Mesendoderm (in vitro differentiated cells): ENCODE measurements at places on chromosomes 2 and 18.

DNA sequence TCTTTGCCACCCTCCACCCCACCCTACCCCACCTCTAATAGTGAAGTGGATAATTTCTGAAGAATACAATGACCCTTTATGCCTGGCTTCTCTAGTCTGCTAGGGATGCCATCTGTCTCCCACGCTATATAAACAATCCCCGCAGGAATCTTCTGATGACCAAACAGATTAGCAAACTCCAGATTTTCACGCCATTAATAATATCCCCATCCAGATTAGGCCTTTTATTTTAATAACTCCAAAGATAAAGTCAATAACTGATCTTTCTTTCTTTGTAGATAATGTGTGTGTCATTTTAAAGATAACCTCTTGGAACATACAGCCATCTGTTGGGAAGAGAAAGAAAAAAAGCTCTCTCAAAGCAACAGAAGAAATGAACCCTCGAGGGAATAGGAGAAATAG lies 47.9 kb upstream of the CCDC150 start:
- peak; percentile 26 for DNase-seq
- peaks cover 21% of the 10 kb centered on the region for H3K4me1 ChIP-seq
- H3K4me3 ChIP-seq: no peak overlapping the region
- no peaks in the 10 kb centered on the region for H3K36me3 ChIP-seq

- no peaks in the 10 kb centered on the region for H3K27me3 ChIP-seq
- H3K4me1 ChIP-seq: no peaks in the 10 kb centered on the region
- no peak for DNase-seq
These were observed 321.0 kb downstream of the MEIS1 start for GRCh38 chr2:66755974-66756373.

DNA sequence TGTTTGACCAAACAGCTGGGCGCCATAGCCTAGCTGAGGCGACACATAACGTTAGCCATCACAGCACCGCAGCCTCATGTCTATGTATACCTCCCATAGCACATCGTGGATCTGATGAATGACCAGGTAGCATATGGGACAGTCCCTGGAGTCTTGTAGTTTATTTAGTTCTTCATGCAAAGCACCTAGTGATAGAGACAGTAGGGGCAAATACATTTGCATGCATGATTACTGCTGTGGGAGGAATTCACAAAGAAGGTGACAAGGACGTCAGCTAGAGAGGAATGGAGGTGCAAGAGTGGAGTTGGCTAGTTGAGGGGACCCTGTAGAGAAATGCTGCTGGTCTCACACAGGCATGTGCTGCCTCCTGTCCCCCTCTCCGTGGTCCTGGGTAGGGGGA lies 478.9 kb upstream of the HS6ST1 start:
- DNase-seq: no peak
- no peaks in the 10 kb centered on the region for H3K27me3 ChIP-seq
- no peaks in the 10 kb centered on the region for H3K36me3 ChIP-seq
- H3K27ac ChIP-seq: no peak overlapping the region
- no peak overlapping the region for H3K4me3 ChIP-seq

DNA sequence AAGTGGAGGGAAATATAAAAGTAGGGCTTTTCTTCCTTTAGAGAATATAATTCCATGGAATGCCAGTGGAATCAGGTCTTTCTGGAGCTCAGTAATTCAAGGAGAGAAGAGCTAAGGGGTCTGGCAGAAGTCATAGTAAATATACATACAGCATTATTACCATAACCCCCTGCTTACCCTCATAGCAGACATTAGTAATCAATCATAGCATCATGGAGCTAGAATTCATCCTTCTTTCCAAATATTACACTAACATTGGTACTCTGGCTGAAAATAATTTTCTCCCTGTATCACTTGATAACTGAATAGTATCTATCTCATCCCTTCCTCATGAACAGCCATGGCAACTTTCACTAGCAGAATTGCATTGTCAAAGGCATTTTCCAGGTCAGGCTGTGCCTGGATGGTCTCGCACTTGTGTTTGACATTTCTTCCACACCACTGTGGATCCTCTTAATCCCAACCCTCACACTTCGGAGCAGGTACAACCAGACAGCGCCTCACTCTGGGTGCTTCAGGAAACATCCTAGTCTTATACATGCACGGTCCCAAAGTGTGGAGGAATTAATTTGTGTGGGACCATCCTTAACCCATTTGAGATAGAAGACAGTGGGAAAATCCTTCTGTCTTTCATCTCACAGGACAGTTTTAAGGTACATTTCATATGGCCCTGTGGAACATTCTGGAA lies 84.2 kb upstream of the SEC11C start:
- DNase-seq: peak; percentile 74
- no peaks in the 10 kb centered on the region for H3K36me3 ChIP-seq
- no peaks in the 10 kb centered on the region for H3K27me3 ChIP-seq
- no peaks in the 10 kb centered on the region for H3K4me1 ChIP-seq
- no peak overlapping the region for H3K27ac ChIP-seq
- H3K4me3 ChIP-seq: no peak overlapping the region

DNA sequence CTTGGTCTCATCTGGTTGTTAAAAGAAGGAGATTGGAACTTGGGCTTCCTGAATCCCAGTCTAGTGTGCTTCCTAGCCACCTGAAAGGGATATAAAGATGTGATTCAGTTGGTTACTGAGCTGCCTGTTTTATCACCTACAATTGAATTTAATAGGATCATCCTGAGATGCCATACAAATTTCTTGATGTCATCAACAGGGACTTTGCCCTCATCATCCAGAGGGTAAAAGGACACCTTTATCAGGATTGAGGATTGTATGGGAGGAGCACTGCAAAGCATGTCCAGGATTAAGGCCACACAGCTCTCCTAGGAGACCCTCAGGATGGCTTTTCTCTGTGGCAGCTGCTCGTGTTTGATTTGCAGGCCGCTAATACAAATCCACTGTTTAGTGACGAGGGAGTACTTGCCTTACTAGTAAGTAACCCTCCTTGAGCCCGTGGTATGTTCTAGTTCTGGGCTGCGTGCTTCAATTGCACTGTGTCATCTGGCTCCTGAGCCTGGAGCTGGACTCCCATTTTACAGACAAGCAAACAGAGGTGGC lies 28.6 kb downstream of the SH3RF3 start:
- no peaks in the 10 kb centered on the region for H3K36me3 ChIP-seq
- no peak for DNase-seq
- H3K27me3 ChIP-seq: no peaks in the 10 kb centered on the region
- H3K4me1 ChIP-seq: no peaks in the 10 kb centered on the region
- H3K4me3 ChIP-seq: no peak overlapping the region

DNA sequence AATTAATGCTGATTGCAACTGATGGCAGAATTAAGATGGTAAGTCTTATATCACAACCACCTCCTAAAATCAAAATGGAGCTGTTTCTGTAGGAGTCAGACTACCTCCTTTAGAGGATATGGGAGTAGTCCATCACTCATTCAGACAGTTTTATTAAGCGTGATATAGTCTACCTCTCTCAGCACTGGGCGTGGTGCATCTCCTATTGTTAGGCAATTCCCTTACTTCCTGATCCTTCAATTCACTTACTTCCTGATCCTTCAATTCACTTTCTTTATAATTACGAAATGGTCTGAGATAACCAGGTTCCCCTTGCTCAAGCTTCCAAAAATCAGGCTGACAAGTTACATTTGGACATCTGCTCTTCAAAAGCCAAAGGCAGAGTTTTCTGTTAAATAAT lies 31.9 kb downstream of the ATP8B1 start:
- no peaks in the 10 kb centered on the region for H3K36me3 ChIP-seq
- H3K4me1 ChIP-seq: peaks cover 4% of the 10 kb centered on the region
- no peak overlapping the region for H3K27ac ChIP-seq
- H3K27me3 ChIP-seq: no peaks in the 10 kb centered on the region
- DNase-seq: no peak
- H3K4me3 ChIP-seq: no peak overlapping the region

- no peaks in the 10 kb centered on the region for H3K36me3 ChIP-seq
- no peak overlapping the region for H3K4me3 ChIP-seq
- H3K27me3 ChIP-seq: no peaks in the 10 kb centered on the region
- no peak overlapping the region for H3K27ac ChIP-seq
These were observed 13.2 kb downstream of the CPLX4 start for GRCh38 chr18:59305295-59305694.

DNA sequence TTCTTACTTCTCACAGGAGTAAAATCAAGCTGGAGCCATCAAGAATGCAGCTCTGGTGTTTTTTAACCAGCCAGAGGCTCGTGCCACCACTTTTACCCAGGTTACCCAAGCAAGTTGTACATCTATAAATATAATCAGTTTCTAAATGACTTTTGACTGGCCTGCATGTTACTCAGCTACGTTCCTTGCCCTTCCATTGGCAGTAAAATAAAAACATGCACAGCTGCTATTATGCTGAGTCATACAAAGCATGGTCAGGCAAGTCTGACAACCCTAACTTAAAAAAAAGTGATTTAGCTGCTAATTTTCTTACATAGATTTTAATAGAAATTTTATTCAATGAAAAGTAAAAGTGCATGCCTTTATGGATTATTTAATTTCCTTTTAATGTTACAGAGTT lies 111.7 kb upstream of the CSRNP3 start:
- H3K36me3 ChIP-seq: no peaks in the 10 kb centered on the region
- H3K4me1 ChIP-seq: no peaks in the 10 kb centered on the region
- DNase-seq: peak; percentile 20
- H3K27me3 ChIP-seq: no peaks in the 10 kb centered on the region

GRCh38 chr2:160405077-160405867 lies 88.3 kb downstream of the RBMS1 start:
- H3K36me3 ChIP-seq: no peaks in the 10 kb centered on the region
- no peak overlapping the region for H3K27ac ChIP-seq

GRCh38 chr2:109080109-109080508 lies 48.9 kb upstream of the SH3RF3 start:
- H3K4me3 ChIP-seq: no peak overlapping the region
- H3K27ac ChIP-seq: no peak overlapping the region
- no peaks in the 10 kb centered on the region for H3K27me3 ChIP-seq

DNA sequence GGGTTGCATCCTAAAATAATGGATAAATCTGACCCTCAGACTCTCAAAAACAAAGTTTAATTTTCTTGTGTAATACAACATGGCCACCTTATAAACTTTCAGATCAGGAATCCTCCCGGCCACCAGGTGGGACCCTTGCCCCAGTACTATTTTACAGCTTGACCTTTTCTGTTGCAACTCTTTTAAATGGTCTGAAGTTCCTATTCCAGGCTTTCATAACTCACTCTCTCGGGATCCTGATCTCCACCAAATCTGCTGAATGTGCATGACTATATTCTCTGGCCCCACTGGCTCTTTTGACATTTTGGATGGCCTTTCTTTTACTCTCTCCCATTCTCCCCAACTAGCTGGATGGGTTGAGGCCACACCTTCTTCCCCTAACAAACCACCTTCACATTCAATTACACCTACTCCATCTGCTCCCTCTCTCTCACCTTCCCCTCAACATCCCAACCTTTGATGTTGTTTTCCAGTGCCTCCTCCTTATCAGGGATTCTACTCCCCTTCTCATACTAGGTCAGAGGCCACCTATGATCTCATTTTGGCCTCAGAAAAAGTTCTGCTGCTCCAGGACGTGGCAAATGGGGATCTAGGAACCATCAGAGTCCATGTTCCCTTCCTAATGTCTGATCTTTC lies 70.8 kb downstream of the SESTD1 start:
- no peak for DNase-seq
- H3K4me1 ChIP-seq: no peaks in the 10 kb centered on the region

GRCh38 chr2:233974530-233975071 lies 57.4 kb downstream of the TRPM8 start:
- peak overlapping the region; percentile 22 for H3K27ac ChIP-seq
- DNase-seq: peak; percentile 90
- H3K4me1 ChIP-seq: peaks cover 1% of the 10 kb centered on the region
- H3K36me3 ChIP-seq: no peaks in the 10 kb centered on the region

DNA sequence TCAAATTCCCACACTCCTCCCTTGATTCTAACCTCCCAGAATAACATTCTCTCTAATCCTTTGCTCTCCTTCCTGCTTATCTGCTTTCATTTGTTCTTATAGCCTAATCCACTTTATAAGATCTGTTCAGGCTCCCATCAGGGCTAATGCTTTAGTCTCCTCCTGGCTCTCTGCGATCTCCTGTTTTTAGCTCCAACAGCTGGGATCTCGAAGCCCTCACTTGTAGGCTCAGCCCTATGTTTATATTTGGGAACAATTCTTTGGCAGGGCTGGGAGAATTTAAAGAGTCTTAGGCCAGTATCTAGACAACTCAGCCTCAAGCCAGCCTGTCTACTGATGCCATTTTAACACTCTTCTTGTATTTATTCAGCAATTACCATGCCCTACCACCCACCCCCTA lies 27.2 kb upstream of the RAPH1 start:
- H3K27ac ChIP-seq: no peak overlapping the region
- no peaks in the 10 kb centered on the region for H3K4me1 ChIP-seq
- H3K4me3 ChIP-seq: no peak overlapping the region
- H3K27me3 ChIP-seq: no peaks in the 10 kb centered on the region
- DNase-seq: no peak

- H3K4me3 ChIP-seq: no peak overlapping the region
- H3K27me3 ChIP-seq: no peaks in the 10 kb centered on the region
- H3K36me3 ChIP-seq: no peaks in the 10 kb centered on the region
- no peaks in the 10 kb centered on the region for H3K4me1 ChIP-seq
These were observed 25.1 kb upstream of the INPP4A start for GRCh38 chr2:98419544-98419943.

DNA sequence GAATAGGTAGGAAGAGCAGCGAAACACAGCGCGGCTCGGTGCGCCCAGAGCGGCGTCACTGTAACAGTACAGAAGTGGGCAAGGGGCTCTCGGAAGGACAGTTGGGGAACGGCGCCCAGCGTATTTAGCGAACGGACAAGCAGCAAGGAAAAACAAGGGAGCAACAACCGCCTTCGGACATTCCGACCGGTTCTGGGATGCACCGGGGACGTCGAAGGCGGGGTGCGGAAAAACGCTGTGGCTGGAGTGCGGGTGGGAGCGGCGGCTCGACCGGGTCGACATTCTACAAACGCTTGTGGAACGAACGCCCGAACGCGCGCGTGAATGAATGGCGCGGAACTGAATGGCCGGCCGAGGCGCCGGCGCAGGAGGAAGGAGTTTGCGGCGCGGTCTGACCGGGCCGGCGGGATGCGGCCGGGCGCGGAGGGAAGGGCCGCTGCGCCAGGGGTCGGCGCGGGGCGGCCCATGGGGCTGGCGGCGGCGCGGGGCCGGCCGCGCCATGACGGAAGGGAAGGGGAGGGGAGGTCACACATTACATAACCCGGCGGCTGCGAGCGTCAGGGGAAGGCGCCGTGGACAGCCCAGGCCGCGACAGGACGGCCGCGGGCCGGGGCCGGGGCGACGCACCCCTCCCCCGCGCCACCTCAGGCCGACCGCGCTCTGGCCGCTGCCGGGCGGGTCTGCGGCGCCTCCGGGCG lies 605 bp downstream of the REV1 start:
- H3K4me3 ChIP-seq: peak overlapping the region; percentile 96
- DNase-seq: peak; percentile 70
- H3K27ac ChIP-seq: peak overlapping the region; percentile 93
- H3K27me3 ChIP-seq: no peaks in the 10 kb centered on the region
- no peaks in the 10 kb centered on the region for H3K36me3 ChIP-seq
- peaks cover 4% of the 10 kb centered on the region for H3K4me1 ChIP-seq

GRCh38 chr2:203636588-203637470 lies 69.6 kb upstream of the CD28 start:
- peaks cover 1% of the 10 kb centered on the region for H3K4me1 ChIP-seq
- no peak for DNase-seq
- no peaks in the 10 kb centered on the region for H3K27me3 ChIP-seq

GRCh38 chr18:5601188-5601624 lies 57.4 kb upstream of the EPB41L3 start:
- no peaks in the 10 kb centered on the region for H3K27me3 ChIP-seq
- H3K4me3 ChIP-seq: no peak overlapping the region
